ENCODE measurements at places on chromosomes 7 and 10.

- no peak for DNase-seq
Observed at GRCh38 chr10:128859738-128860386, 607.2 kb upstream of the MGMT start.

GRCh38 chr7:151809146-151809863 lies 67.6 kb downstream of the PRKAG2 start:
- DNase-seq, result no peak

- DNase-seq, result no peak
Observed at GRCh38 chr7:77827999-77828398, 29.4 kb downstream of the PHTF2 start.

DNA sequence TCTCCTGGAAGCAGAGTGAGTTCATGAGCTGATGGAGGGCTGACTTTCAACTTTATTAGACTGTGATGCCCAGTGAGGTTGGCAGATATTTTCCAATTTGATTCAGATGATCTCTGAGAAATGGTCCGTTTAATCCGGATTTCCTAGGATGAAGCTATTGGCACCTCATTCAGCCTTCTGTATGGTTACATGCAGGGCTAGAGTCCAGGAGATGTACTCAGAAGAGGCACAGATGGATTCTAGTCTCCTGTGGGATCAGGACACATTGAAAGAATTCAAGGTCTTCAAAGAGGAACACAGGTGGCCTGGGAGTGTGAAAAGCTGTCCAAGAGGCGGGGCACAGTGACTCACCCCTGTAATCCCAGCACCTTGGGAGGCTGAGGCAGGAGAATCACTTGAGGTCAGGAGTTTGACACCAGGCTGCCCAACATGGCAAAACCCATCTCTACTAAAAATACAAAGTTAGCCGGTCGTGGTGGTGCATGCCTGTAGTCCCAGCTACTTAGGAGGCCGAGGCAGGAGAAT lies 23.0 kb upstream of the RHEB start:
- DNase-seq, result no peak

DNA sequence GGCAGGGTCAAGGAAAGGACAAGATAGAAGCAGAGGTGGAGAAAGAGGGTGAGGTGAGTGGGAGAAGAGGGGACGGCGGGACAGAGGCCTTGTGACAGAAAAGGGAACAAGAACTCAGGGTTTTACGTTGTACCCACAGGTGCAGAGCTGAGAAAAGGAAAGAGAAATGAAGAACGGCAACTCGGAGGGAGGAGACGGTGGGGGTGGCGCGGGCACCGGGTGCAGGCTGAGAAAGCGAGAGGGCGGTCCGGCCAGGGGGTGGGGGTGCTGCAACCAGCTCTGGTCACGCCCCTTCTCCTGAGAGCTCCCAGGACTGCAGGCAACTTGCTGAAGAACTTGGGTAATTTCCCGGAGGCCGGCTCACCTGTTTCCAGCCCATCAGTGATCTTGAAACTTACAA lies 65.3 kb downstream of the CARD11 start:
- DNase-seq, result peak; percentile 74

GRCh38 chr10:123552760-123553554 lies 113.2 kb upstream of the GPR26 start:
- DNase-seq, result no peak

- no peak for DNase-seq
Observed at GRCh38 chr10:59672150-59672875, 37.3 kb downstream of the SLC16A9 start.

DNA sequence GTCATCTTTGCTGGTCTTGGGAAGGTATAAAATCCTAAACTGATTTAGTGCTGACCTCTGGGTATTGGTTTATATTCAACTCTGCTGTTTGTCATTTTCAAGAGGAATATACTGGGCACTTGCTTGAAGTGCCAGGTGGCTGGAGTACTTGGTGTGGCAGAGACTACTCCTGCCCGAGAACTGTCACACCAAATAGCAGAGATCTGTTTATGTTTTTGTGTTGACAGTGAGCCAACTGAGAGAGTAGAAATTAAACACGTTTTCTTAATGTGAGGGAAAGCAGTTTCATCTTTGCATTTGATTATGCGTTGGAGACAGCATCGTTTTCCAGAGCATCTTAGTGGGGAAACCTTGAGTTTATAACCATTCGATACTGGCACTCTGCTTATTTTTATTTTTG lies 174.4 kb downstream of the CDCA7L start:
- DNase-seq, result no peak

DNA sequence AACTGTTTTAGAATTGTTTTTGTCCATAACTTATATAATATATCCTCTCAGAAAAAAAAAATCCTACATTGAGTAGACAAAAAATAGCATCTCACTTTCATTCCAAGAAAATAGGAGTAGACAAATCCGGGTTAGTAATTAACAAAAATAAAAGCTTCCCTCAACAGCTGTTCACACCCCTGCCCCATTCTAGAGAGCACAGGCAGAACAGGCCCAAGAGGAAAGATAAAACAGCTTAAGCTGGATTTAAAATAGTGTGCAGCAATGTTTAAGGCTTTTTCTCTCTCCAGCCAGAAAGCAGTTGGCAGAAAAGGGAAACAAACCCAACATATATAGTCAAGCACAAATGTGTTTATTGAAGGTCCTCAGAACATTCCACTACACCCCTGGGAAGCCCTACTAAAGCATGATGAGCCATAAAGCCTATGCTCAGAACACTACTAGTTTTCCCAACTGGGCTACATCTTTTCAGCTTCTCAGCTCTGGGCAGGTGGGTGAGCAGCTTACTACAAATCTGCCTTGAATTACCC lies 189.9 kb downstream of the MTERF1 start:
- no peak for DNase-seq

- no peak for DNase-seq
Observed at GRCh38 chr7:98771941-98772603, 97.7 kb downstream of the TMEM130 start.

GRCh38 chr7:86943447-86943846 lies 116.0 kb downstream of the ELAPOR2 start:
- no peak for DNase-seq

- DNase-seq, result no peak
Observed at GRCh38 chr7:6205971-6206660, 66.3 kb downstream of the CYTH3 start.

DNA sequence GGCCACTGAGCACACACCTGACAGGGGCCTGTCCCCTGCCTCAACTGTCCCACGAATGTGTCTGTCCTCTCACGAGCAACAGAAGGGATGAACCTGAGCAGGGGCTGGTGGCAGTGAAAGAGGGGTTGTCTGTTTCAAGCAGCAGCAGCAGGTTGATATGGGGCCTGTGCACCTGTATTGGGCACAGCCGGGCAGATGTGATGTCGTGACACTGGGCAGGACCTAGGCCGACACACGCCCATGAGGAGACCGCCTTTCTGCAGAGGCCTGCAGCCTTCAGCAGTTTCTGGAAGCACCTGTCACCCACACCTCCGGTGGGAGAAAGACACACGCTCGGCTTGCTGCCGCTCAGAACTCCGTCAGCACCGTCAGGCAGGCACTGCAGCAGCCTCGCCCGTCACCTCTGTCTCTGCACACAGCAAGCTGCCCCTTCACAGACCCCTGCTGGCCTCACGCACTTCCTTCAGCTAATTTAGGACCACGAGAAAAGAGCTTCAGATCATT lies 48.5 kb downstream of the AMZ1 start:
- DNase-seq, result no peak

DNA sequence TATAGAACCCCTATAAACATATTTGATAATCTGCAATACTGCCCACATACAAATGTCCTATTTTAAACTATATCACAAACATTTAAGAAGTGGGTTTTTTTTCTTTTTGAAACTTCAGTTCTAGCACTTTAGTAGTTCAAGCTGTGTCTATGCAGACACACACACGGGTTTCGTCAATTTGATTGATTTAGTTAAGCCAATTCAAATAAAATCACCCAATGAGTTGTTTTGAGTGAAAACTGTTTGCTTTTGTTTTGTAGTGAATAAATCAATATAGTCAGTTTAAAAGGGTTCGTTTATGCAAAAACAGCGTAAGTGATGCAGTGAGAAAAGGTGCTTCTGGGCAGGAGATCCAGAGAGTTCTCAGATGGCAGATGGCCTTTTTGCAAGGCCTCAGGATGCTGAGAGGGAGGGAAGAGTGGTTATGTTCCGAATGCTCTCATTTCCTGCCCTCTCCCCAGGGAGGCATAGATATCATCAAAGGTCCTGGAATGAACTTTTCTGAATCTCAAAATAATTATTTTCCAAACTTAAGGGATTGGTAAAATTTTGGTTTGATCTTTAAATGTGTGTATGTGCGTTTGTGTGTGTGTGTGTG lies 102.7 kb downstream of the AGMO start:
- DNase-seq, result no peak

DNA sequence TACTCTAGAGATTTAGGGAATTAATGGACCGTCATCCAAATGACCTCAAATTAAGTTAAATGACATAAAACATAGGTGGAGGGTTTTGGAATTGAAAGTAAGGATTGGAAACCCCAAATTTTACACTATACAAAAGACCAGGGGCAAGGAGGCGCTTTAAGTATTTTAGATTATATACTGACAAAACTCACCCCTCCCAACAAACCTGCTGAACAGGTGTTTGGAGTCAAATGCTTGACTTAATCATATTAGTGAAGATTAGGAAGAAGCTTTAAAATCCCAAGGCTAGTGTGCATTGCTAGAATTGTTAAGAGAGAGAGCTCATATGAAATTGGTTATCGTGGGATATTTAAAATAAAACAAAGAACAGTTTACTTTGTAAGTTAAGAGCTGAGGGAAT lies at the start of gene GNGT1:
GNGT1 (plus strand) TSS at position 301 of the 400 bp plus-strand sequence. CDS start 180 bp downstream, outside the sequence.
- DNase-seq, result no peak

GRCh38 chr7:2928613-2929311 lies 84.7 kb upstream of the GNA12 start:
- no peak for DNase-seq

GRCh38 chr10:75770626-75771081 lies 339.2 kb downstream of the LRMDA start:
- no peak for DNase-seq

- no peak for DNase-seq
Observed at GRCh38 chr7:37690206-37690605, 6.6 kb downstream of the GPR141 start.

DNA sequence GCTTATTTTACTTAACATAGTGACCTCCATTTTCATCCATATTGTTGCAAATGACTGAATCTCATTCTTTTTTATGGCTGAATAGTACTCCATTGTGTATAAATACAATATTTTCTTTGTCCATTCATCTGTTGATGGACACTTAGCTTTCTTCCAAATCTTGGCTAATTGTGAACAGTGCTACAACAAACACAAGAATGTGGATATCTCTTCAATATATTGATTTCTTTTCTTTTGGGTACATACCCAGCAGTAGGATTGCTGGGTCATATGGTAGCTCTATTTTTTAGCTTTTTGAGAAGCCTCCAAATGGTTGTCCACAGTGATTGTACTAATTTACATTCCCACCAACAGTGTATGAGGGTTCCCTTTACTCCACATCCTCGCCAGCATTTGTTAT lies 58.0 kb downstream of the CREB5 start:
- no peak for DNase-seq

- DNase-seq, result no peak
Observed at GRCh38 chr10:86449926-86450558, 71.5 kb downstream of the WAPL start.

DNA sequence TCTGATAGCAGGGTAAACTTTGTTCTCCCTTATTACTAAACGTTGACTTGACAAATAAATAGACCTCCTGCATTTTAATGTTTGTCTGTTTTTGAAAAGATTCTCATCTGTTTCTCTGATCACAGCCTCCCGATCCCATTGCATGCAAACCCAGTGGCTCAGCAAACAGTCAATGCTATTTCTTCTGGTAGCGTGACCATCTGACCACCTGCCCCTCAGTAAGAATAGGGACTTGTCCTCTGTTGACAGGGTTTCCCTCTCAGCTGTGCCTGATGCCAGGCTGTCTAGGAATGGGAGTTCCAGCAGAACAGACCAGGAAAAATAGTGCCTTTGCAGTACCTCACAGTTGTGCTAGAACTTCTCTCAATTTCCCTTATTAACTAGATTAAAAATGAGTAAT lies 40.7 kb upstream of the EBLN1 start:
- no peak for DNase-seq

DNA sequence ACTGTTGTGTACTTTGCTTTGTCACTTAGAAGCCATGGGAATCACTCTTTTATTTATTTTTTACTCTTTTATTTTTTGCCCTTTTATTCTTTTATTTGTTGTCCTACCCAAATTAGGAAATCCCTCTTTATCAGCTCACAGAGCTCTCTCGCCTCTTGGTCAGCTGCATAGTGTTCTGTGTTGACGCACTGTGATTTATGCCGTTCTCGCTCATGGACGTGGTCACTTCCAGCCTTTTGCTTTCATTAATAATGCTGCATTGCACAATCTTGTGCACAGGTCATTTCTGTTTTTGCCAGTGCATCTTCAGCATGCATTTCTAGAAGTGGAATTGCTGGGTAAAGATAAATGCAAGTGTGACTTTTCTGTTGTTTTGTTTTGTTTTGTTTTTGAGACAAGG lies 42.3 kb downstream of the FBH1 start:
- peak; percentile 1 for DNase-seq

- DNase-seq, result no peak
Observed at GRCh38 chr10:12479924-12480323, 130.6 kb downstream of the CAMK1D start.

GRCh38 chr7:71555758-71556157 lies 423.8 kb downstream of the GALNT17 start:
- DNase-seq, result no peak

DNA sequence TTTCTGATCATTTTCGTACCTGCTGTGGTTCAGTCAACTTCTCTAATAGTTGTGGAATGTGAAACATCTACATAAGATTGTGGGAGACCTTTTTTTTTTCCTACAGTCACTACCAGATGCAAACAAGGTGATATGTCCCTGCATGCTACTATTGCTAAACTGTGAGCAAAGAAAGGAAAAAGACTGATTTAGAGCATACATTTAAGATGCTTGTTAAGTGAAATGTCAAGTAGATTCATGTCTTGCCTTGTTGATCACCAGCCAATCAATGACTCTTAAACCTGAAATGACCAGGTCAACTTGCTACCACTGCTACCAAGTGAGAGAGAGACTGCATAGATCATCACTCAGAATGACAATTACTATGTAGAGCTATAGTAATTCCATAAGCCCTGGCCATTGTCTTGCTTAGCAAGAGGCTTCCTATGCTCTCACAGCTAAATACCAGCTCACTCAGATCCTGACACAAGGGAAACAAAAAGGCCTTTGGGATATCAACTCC lies 84.3 kb upstream of the SKAP2 start:
- DNase-seq, result no peak

DNA sequence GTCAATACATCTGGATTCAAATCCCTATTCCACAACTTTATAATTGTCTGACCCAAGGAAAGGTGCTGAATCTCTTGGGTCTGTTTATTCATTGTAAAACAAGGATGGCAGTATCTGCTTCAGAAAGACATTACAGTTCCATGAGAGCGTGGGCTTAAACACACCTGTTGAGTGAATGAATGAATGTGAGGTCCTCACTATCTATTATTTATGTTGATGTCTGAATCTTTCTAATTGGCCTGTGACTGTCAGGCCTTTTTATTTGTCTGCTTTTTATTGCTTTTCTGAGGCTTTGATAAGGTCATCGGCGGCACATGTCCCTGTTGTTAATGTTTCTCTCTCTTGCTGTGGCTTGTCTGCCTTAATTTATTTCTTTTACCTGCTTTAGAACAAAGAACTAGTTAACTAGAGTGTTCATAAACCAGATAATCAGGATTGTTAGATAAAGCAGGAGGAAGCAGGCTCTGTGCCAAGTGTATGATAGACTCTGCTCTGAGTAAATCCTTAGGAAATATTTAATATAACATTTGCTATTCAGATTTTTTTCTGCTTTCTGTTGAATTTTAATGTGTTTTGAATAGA lies 42.3 kb upstream of the CYCS start:
- no peak for DNase-seq
